ENCODE measurements at places on chromosomes 7 and 10.
A peak's percentile ranks its signal among the peaks of the same experiment; 100 is the strongest.

DNA sequence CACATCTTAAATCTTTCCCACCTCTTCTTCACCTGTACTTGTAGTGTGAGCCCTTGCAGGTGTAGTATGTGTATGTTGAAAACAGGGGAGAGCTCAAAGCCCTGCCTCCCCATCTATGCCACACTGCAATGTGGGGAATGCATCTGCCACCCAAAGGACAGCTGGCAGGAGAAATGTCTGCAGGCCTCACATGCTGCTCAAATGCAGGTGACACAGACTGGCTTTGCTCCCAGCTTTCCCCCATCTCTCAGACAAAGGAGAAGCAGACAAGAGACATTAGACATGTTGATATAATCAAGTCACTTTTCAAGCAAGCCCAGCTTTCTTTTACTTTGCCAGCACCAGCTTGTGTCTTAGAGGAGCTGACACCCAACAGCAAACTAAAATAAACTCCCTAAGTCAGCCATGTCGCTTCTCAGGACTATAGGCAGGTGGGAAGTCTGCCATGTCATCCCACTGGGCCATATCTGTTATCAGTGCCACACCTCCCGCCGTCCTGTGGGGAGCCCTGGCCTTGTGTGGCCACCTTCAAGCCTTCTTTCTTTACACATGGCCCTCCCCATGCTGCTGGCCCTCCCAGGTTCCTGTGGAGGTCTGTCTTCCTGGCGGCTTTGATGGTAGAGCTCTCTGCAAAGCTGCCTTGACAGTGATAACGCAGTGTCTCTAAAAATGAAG is 102.1 kb downstream of the CXCL12 start:
- no peak for DNase-seq

- DNase-seq: no peak
These were observed 82.5 kb downstream of the VWDE start for GRCh38 chr7:12320987-12321647.

DNA sequence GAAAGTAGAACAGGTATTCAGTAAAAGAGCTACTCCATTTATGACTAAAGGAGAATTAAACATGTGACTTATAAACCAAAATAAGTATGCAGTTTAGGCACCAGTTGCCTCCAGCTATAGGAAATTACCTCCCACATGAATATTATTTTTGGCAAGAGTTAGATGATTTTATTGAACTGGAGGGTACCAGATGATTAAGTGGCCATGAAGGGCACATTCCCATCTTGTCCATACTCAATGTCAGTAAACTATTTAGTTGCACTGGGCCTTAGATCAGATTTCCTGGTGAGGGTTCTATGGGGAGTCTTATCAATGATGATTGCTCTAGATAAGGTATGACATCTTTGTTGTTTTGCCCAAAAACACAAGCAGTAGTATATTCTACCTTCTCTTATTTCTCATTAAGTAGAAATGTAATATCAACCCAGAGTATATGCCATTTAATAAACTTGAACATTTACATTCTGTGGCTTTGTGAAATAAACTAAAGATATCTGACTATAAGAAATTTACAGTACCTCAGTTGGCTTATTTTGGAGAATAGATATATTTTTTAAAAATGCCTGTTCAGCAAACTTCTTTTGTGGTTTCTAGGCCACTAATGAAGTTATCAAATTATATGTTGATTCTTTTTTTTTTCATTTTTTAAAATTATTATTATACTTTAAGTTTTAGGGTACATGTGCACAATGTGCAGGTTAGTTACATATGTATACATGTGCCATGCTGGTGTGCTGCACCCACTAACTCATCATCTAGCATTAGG is 145.3 kb downstream of the SEMA3A start:
- no peak for DNase-seq

DNA sequence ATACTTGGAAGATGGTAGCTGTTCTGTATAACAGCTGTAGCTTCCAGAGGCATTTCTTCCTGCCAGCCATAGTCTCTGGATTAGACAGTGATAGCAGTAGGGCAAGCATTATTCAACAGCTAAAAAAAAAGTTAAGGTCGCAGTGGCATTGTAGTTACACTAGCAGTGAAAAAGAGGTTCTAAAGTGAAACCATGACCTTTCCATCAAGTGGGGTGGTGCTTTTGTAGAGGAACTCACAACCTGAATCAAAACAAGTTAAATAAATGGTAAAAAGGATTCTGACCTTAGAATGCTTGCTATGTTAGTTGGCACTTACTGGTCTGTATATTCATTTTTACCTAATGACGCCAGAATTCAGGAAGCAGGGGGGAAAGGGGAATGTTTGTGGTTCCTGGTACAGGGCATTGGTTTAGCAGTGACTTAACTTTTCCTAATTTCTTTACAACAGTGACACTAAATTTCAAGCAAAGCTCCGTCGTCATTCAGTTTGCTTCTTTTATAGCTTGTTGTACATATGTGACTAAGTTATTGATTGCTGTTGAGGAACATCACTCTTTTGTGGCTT is 55.0 kb downstream of the GBF1 start:
- DNase-seq: no peak

- no peak for DNase-seq
These were observed 12.8 kb upstream of the HERC4 start for GRCh38 chr10:68087685-68088401.

DNA sequence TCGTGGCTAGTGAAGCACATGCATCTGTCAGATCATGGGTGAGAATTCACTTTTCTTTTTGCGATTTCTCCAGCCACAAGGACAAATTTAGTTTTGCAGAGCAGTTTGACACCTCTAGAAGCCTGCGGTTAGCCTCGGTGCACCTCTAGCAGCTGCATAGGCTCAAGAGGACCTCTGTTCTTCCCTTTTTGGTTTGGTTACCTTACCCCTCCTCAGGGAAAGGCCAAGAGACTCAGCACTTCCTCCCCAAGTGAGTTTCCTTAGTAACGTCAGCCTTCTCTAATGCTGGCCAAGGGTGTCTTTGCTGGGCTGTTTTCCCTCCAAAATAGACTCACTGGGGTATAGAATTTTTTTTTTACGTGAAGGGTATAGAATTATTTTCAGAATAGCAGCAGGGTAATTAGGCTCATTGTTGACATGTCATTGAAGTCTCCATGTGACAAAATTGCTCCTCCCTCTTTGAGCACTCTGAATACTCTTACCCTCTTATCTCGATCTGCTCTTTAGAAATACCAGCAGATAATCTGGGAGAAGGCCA is 97.8 kb downstream of the AUTS2 start:
- no peak for DNase-seq

GRCh38 chr10:27642023-27642589 is 103.5 kb downstream of the MKX start:
- no peak for DNase-seq

DNA sequence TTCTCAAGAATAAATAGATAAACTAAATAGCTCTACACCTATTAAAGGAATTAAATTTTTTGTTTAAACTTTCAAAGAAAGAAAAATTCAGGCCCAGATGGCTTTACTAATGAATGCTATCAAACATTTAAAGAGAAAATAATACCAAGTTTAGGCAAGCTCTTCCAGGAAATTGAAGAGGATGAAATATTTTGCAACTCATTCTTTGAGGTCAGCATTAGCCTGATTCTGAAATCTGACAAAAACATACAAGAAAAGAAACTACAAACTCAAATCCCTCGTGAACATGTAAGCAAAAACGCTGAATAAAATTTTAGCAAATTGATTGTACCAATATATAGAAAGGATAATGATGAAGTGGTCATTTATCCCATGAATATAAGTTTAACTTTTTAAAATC is 93.4 kb downstream of the RTKN2 start:
- no peak for DNase-seq

DNA sequence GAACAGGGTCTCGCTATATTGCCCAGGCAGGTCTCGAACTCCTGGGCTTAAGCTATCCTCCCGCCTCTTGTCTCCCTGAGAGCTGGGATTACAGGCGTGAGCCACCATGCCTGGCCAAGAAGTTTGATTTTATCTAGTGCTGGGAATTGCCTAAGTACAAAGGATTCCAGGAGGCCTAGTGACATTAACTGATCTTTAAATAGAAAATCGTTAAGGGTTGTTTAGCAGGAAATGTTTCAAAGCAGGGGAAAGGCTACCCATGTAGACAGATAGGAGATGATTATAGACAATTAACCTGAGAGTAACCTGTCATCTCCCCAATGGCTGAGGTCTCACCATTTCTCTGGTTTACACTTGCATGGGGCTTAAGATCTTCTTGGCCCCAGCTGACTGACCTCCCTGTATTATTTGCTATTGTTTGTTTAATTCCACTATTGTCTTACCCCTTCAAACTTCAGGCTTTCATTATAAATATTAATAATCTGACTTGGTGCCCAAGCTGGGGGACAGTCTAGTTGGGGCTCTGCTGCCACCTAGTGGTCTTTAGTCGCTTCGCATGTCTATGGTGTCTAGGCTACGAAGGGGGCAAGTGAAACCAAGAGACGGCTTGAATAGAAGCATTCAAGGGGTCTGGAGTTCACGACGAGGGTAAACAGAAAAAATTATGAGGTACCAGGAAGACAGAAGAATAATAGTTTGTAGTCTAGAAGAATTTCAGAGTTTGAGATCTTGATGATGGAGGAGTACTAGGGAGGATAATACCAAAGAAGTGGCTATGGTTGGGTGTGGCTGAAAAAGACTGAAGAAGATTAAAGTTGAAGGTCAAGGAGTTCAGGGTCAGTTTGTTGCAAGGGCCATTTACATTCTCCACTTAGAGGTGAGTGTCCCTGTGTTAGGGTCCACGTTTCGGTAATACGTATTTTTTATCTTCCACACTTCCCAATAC is 40.4 kb upstream of the BPGM start:
- DNase-seq: peak; percentile 68

DNA sequence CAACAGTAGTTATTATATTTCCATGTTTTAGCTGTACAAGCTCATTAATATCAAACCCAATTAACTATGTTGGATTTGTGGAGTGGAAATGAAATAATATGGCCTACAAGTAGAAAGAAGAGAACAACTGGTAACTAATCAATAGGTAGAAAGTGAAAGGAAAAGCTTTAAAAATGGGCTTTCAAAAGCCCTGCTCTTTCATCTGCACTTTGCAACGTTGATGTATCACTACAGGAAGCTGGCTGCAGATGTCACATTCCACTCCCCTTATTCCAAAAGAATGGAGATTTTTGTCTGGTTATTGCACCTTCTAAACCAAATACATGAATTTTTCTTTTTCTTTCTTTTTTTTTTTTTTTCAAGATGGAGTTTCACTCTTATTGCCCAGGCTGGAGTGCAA is 11.7 kb upstream of the MKI67 start:
- no peak for DNase-seq

- no peak for DNase-seq
These were observed 1.9 kb upstream of the EPHB4 start for GRCh38 chr7:100829150-100829716.

DNA sequence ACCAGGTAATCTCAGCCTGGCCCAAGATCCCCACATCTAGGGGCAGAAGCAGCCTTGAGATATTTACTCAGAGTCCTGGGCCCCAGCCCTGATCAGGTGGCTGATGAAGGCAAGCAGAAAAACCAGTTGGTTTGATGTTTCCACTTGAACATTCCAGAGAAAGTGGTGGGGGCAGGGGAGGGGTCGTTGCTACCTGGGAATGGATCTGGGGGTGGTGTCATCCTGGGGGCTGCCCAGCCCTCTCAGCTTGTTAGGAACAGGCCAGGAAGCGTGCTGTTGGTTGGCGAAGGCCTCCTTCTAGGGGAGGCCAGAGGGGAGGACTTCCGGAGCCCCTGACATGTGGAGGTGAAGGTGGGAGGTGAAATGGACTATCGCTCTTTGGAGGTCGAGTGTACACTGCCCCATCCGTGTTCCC is 3.7 kb upstream of the ABHD11 start:
- DNase-seq: no peak

- DNase-seq: no peak
These were observed 239.2 kb upstream of the ZMIZ1 start for GRCh38 chr10:78829565-78829964.

GRCh38 chr7:20784388-20785156 is 2.1 kb downstream of the SP8 start:
- no peak for DNase-seq

DNA sequence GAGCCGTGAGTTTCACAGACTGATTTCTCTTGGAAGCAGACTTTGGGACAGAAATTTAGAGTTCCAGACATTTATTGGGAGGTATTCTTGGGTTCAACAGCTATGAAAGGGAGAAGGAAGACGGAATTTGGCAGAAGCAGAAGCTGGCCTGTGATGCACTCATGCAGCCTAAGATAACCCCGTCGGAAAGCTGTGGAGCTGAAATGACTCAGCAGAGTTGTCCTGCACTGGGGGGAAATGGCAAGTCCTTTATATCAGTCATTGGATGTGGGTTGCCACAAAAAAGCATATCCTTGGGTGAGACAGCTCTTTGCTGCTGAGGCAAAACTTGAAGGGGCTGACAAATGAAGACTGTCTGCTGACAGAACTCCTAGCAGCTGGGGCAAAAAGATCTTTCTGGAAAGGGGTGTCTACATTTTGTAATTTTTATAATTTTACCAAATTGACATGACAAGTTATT is 11.5 kb upstream of the MICU1 start:
- peak; percentile 8 for DNase-seq

DNA sequence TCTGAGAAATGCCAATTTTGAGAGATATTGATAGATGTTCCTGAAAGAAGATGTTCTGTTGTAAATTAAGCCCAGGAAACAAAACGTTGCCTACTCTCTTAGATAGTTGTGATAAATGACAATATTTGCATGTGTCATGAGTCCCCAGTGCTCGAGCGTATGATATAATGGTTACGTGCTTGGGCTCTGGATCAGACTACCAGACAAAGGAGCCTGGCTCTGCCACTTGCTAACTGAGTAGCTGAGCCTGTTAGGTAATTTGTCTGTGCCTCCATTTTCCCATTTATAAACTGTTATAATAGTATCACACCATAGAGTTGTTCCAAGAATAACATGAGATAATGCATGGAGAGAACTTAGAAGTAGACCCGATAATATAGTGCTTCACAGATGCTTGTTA is 1.8 kb downstream of the A1CF start:
- no peak for DNase-seq

DNA sequence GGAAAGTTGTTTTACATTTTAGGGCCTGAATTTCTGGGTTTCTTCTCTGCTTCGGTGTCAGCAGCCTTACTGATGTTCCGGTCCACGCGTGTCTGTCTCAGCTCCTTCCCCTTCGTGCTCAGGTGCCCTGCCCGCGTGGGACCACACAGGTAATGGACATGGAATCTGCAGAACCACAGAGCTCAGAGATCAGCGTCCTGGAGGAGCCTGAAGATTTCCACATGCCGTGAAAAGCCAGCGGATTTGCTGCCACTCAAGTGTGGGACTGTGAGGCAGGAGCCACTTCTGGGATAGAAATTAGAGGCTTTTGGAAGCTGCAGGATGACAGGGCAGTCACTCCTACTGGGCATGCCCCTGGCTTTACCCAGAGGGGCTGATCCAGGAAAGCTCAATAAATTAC is 666.1 kb upstream of the FOXK1 start:
- no peak for DNase-seq

DNA sequence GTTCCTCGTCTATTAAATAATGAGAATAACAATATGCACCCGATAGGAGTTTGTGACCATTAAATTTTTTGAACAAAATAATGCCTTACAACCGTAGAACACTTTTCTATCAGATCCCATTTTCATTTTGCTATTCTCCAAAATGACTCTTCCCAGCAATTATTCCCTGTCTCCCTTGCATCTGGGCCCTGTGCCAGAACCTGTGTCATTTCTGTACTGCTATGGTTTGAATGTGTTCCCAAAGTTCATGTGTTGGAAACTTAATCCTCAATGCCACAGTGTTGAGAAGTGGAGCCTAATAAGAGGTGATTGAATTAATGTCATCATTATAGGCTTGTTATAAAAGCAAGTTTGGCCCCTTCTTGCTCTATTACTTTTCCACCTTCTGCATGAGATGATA is 33.2 kb upstream of the SMNDC1 start:
- no peak for DNase-seq
